ENCODE measurements at places on chromosomes 2 and 18. TPM values are rescaled to one million over a fixed set of nuclear protein-coding genes. Genes with fewer than 3 reads are reported as not detected.

GRCh38 chr2:55093381-55093780, 43.1 kb upstream of the RTN4 start:
- no peak for ATAC-seq

DNA sequence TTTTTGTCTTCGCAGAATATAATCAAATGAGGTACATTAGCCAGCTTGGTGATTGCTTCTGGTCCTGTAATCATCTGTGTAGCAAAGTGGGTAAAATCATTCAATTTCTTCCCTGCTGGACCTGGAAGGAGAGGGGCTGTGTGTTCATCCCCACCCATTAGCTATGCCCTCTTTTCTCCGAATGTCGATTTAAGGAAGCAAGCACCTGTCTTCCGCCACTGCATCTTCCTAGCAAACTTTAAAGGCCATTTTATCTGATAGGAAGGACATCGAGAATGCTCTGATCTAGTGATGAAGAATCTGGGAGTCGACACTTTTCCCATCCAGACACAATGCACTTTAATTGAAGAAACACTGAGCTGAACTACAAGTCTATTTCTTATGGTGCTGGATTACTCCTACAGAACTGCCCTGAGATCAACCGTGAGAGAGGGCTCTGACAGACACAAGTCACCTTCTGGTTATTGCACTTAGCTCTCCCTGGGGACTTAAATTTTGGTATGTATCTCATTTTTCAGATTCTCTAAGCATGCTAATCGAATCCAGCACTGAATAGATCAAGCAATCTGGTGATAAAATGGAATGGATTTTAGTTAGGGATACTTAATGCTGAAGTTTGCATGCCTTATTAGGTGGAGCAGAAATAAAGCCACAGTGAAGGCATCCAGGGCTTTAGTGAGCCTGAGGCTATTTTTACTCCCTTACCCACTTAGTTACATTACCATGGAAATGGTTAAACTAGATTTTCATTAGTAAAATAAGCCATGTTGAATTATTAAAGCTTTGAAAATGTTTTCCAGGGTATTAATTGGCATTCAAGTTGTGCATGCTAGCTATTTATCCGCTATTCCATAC, 1.3 kb downstream of the NYAP2 start:
- ATAC-seq, result no peak

HSBP1L1 gene
- total RNA-seq, result 15.5 TPM

HEATR5B gene
- total RNA-seq, result 14.8 TPM

DNA sequence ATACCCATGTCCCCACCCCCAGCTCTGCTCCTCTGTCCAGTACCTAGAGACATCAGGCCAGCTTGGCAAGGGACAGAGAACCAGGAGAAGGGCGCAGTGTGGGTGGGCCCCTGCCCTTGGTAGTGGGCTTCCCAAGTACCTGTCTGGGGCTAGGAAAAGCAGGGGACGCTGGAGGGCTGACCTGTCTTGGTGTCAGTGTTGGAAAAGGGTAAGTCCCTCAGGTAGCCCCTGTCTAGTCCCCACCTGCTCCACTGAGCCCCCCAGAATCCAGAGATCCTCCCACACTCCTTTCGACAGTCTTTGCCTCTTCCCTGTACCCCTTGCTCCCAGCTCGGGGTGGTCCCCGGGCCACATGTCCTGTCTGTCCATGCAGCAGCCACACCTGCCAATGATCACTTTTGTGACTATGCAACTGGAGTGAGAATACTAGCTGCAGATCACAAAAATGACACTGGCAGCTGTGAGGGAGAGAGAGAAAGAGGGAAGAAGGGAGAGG, 14.6 kb downstream of the DNAJB2 start:
- ATAC-seq, result no peak

CIDEA gene
- 0.80 TPM for total RNA-seq
